ENCODE measurements at places on chromosomes 11 and 22.
A peak's percentile ranks its signal among the peaks of the same experiment; 100 is the strongest.

DNA sequence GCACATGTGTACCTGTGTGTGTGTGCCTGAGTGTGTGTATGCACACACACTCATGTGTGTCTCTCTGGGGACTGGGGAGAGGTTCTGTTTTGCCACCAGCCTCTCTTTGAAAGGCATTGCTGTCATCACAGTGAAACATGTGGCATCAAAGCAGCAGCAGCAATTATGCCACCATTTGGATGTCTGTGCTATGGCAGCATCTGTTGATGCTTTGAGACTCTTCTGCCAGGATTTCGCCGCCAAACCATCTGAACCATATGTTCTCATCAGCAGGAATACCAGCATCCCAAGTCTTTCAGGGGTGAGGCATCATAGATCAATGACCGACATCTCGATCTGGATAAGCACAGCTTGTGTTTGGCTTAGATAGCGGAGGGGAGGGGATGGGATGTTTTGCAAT, 168.6 kb downstream of the FAT3 start:
- DNase-seq = no peak

- no peak for DNase-seq
Observed at GRCh38 chr11:73481626-73482025, 105.4 kb downstream of the RELT start.

DNA sequence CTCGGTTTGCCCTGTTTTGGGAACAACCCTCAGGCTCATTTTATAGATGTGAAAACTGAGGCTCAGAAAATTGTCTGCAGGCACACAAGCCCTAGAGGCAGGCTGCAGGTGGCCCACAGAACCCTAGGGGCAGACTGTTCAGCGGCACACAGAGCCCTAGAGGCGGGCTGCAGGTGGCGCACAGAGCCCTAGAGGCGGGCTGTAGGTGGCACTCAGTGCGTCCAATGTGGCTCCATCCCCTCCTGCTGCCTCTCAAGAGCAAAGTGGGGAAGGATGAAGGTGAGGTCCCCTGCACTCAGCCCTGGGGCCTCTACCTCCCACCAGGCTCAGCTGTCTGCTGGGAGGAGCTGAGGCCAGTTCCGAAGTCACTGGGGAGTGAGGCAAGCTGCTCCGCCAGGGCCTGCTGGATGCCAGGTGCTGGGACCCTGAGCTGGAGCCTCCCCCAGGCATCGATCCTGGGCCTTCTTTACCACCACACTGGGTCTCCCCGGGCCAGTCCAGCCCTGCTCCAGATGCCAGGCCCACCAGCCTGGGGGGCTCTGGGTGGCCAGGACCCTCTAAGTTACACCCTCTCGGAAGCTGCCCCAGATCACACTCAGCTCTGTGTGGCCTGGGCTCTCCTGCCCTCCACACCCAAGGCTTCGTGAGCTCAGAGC, 2.3 kb downstream of the ACY3 start:
- DNase-seq = peak; percentile 40

DNA sequence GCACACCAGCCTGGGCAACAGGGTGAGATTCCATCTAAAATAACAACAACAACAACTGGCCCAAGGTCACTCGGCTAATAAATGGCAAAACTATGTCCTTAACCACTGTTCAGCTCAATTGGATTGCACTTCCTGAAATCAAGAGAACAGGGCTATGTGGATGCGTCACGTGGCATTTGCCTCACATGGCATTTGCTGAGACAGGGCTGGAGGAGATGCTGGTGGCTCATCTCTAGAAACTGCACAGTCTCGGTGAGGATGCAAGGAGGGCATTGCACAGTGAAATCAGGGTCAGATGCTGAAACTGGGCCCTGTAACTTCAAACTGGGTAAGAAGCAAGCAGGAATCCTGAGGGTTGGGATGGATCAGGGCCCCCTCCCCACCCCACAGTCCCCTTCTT, 171.9 kb downstream of the BUD13 start:
- no peak for DNase-seq

DNA sequence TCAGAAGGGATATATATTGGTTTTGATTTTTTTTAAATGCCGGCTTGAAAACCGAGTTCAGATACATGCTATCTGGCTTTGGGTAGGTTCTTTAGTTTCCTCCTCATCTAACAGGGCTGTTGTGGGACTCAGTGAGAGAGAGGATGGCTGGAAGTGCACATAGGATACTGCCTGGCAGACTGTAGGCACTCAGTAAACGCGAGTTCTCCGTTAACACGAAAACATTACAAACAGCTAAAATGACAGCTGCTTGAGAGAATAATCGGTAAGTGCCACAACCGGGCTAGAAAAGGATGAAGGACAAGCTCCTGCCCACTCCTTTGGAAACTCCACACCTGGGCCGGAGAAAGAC, 369 bp downstream of the XRRA1 start:
- no peak for DNase-seq

DNA sequence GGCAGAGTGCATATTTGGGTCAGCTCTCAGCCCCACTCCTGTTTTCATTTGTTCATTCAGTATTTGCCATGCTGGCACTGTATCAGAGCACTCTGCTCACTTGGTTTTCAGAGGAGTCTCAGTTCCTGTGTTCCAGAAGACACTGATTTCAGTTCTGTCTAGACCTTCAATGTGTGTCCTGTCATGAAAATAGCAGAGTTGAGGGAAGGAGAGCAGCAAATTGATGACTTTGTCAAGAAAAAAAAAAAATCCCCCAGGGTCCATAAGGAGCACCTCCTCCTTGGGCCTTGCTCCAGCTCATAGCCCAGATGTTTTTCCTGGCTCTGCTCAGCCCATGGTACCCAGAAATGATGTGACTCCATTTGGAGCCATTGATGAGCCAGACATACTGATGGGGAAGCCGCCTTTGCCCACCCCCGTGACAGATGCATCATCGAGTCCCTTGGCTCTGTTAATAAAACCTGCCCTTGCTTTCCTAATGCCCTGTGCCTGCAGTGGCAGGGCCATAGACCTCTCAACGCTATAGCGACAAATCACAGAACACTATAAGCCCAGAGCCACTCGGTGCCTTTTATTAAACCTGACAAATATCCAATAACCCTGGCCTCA, 107.0 kb downstream of the PKNOX2 start:
- no peak for DNase-seq

DNA sequence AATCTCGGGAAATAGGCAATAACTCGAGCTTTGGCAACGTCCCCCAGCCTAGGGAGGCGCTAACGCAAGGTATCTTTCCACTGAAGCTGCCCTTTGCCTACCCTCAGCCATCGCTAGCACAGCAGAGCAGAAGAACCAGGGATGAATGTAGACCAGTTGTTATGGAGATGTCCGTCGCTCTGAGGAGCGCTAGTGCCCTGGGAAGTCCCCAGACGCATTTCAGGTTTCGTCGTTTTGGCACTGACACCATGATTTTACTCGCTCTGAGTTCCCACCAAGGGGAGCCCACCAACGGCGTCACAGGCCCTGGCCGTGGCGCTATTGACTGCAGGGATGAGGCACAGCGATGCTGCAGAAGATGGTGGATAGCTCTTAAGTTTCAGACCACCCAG, 22.7 kb upstream of the BDNF start:
- no peak for DNase-seq

DNA sequence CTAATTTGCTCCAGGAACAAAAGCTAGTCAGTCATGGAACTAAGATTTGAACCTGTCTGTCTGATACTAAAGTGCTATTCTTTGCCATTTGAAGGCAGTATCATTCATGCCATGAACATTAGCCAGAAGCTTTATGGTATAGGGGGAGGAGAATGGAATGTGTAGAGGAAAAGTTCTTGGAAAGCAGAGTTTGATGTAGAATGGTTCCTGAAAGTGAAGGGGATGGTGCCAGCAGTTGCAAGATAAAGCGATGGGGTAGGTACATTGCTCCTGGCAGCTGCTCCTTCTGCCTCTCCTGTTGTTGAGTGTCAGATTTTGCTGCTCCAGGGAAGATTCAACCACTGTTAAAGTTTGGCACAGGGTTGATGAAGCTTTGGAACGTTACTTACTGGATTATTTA, 53.4 kb downstream of the ARHGAP42 start:
- no peak for DNase-seq

GRCh38 chr11:87359401-87359800, 321.7 kb downstream of the TMEM135 start:
- peak; percentile 10 for DNase-seq

- no peak for DNase-seq
Observed at GRCh38 chr11:75632450-75632849, 36.4 kb downstream of the MAP6 start.

DNA sequence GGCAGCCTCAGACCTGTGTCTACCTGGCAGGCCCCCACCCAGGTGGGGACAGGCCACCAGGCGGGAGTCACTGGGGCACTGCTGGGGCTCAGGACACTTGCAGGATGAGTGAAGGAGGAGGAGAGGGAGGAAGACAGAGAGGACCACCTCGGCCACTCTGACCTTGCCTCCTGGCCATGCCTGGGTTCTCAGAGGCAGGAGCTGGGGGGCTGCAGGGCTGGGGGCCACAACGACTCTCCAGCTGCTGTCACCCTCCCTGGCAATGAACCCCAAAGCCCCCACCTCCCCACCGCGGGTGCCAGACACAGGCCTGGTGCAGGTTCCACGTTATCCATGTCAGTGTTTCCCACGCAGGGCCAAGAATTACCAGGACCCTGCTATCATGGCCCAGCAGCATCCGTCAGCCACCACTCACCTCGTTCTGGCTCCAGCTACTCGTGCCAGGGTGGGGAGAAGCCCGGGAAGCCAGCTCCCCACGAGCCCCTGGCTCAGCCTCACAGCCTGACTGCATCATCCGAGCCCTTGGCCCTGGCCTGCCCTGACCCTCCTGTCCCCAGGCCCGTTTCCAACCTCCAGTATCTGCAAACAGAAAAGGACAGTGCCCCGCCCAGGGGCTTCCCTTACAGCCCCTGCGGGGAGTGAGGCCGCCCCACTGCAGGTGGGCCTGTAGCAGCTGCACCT, 62.4 kb downstream of the BRD1 start:
- DNase-seq = peak; percentile 23

GRCh38 chr11:94740083-94741021, 27.8 kb upstream of the AMOTL1 start:
- no peak for DNase-seq

DNA sequence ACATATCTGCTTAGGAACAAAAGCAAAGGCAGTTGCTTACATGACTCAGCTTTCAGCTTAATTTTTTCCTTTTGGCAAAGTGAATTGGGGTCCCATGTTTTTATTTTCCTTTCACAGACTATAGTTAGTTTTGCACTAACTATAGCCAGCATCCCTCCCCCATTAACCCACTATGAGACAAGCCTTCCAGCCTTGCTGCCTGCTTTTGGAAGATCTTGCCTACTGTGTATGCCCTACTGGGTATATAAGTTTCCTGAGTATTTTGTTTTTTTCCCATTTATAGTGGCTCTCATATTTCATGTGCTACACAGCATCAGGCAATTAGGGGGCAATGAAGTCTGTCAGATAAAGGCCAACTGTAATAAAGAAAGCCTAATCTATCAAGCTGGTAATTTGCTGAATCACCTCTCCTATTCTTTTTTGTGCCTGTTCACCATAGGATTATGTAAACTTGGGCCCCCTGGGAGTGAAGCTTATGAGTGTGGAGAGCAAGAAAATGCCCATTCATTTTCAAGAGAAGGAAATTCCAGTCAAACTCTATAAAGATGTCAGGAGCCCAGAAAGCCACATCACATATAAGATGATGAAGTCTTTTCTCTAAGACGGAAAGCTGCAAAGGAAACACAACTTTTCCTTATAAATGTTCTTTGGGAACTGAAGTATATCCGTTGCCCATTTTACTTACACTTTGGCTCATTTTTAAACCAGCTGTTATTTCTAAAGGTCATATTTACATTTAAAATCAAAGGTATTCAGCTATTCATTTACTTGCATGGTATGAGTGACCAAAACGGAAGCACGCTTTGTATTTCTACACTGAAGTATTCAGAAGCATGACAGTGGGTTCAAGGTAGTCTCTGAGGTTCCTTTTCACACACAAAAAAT, 64.0 kb downstream of the CCDC83 start:
- no peak for DNase-seq

- no peak for DNase-seq
Observed at GRCh38 chr11:26572770-26573402, 823 bp upstream of the MUC15 start.

- no peak for DNase-seq
Observed at GRCh38 chr11:88064097-88064705, 111.0 kb downstream of the RAB38 start.

DNA sequence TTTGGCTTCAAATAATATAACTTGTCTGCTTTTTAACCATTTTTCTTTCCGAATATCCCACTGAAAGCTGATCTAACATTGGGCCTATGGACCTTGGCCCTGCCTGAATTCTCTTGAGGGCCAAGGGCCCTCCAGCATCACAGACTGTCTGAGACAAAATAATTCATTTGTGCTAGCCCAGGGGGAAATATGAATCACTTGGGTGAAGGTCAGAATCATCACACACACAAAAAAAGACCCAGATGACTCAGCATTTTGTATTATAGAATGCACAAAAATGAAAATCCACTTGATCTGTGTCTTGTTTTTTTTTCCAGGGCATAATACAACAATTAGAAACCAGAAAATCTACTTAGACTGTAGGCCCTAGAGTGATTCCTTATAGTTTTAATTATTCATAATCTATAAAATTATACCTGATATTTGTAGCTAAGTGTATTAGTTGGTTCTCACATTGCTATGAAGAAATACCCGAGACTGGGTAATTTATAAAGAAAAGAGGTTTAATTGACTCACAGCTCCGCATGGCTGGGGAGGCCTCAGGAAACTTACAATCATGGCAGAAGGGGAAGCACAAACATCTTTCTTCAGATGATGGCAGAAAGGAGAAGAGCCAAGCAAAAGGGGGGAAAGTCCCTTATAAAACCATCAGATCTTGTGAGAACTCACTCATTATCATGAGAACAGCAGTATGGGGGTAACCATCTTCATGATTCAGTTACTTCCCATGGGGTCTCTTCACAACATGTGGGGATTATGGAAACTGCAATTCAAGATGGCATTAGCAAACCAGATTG, 15.6 kb upstream of the RDX start:
- DNase-seq = no peak

DNA sequence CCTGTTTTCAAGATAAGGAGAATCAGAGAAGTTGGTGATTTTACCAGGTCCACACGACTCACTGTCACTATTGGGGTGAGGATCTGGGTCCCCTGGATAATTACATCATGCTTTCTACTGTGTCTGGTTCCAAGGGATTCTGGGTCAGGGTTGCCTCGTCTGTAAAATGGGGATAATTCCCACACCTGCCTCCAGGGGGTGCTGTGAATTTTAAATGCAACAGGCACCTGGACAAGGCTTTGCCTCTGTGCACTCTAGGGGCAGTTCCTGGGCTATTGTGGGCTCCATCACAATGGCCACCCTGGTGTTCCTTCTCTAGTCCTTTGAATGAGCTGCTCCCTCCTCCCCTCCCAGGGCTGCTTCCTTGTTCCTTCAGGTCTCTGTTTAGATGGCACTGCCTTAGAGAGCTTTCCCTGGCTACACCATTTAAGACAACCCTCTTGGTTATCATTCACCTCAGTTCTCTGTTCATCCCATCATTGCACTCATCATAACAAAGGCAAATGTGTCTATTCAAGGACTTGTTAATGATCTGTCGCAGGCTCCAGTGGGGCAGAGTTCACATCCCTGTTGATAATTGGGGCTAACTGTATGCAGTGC, 178.6 kb downstream of the MIAT start:
- DNase-seq = peak; percentile 31

GRCh38 chr22:28710107-28710506, 30.5 kb upstream of the TTC28 start:
- no peak for DNase-seq
